ENCODE measurements at places on chromosomes 4 and X.

DNA sequence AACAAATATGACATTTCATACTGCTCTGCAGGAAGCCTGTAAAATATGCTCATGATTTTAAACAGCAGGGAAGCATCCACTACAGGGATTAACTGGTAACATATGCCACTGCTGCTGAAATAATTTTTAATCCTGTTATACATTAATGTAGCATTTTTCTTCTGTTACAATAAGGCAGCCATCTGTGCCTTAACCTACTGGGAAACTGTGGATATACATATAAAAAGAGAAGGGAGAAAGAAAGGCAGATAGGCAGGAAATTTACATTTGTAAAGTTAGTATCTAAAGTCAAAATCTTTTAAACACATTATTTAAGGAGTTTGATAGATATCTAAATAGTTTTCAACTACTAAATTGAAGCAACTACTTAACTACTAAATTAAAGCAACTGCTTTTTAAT is 514.6 kb upstream of the KLHL4 start:
- DNase-seq, result no peak

DNA sequence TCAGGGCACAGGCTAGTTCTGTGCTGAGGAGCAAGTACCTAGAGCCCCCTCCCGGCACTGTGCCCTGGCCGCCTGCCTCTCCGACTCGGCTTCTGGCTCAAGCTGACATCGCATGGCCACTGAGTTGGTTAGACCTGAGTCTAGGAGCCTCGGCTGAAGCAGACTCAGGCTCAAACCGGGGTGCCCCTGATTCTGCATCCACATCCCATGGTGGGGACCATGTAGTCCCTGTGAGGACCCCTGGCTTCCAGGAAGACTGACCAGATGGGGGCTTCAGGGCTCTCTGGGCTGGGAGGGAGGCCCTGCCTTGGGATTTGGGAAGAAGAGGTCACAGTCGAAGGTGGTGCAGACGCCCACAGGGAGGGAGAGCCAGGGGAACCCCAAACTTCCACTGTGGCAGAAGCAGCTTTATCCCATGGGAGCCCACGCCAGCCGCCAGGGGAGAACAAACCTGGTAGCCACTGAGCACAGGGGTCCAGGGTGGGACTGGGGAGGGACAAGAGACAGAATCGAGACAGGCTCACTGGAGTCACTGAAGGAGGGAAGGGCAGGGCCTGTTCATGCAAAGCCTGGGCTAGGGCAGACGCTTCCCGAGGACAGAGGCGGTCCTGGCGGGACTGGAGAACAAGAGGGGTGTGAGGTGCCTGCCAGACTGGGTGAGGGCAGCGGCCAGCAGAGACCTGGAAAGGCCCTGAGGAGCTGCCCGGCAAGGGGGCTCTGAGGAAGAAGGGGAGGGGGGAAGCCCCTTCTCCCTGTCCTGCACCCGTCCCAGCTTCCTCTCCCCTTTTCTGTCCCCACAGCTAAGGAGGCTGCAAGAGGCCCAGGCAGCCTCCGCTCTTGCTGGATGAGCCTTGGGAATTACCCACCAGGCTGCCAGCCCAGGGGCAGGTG is 1.1 kb downstream of the PDE6B start:
- no peak for DNase-seq

- DNase-seq, result no peak
These were observed 280.7 kb downstream of the BCOR start for GRCh38 chrX:39816871-39817731.

GRCh38 chr4:98399915-98400314 is 138.7 kb downstream of the RAP1GDS1 start:
- DNase-seq, result no peak

DNA sequence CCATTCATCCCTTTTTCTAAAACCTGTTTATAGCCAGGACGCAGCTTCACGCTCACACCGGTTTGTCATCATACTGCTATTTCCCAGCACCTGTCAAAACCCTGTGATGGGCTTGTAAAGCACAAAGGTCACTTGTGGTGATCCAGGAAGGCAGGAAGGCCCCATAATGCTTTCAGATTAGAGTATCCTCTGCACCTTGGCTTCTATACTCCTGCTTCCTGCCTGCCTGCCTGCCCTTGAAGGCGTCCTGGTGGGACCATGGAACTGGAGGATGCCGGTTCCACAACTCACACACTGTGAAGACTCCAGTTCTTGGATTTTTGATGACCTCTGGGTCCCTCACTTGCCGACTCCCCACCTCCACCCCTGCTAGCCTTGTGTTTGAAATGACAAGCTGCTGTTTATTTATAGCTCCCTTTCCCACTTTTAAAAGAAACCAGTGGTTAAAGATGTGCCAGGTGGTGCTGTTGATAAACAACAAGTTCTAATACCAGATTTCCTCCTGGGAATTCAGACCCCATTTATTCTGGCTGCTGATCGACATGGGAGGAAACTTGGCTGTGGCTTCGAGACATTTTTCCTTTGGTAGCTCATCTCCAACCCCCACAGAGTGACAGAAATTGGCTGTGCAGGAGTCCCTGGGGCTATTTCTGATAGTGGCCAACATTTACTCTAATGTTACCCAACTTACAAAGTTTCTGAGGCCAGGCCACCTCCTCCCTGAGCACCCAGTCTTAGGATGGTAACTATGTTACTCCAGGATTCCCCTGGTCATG is 211.5 kb downstream of the KDR start:
- DNase-seq, result no peak

DNA sequence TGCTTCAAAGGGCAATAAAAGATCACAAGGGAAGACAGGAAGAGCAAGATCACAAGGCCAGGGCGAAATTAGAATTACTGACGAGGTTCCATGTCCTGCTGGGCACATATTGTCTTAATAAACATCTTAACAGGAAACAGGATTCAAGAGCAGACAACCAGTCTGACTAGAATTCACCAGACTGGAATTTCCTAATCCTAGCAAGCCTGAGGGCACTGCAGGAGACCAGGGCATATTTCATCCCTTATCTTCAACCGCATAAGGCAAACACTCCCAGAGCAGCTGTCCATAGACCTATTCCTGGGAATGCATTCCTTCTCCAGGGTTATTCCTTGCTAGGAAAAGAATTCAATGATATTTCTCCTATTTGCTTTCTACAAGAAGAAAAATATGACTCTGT is 12.4 kb upstream of the TDO2 start:
- no peak for DNase-seq

Data from activated CD4-positive, alpha-beta T cell treated with anti-CD3 and anti-CD28 coated beads, Interleukin-2, amount 50 U/mL, for 24 hours (primary cell).